ENCODE measurements at places on chromosomes 5 and 9. TPM values are rescaled to one million over a fixed set of nuclear protein-coding genes. Genes with fewer than 3 reads are reported as not detected.

TLR4 gene
- total RNA-seq = 10.0 TPM

ERP44 gene
- total RNA-seq = 28.1 TPM

ACTBL2 gene
- total RNA-seq = not detected

ZNF608 gene
- 58.8 TPM for total RNA-seq

AHRR gene
- total RNA-seq = 1.4 TPM

C5orf46 gene
- total RNA-seq = not detected

DAB2 gene
- 0.40 TPM for total RNA-seq

ARID3C gene
- total RNA-seq = 0.44 TPM

SPATA31C1 gene
- total RNA-seq = not detected

AMBP gene
- not detected for total RNA-seq

SOX30 gene
- total RNA-seq = 0.29 TPM

PIP5KL1 gene
- total RNA-seq = 4.4 TPM

PCDHB12 gene
- total RNA-seq = not detected

TAF1L gene
- not detected for total RNA-seq

NEURL1B gene
- total RNA-seq = 0.30 TPM

C9 gene
- total RNA-seq = not detected

F2R gene
- total RNA-seq = 0.08 TPM

SLC34A3 gene
- not detected for total RNA-seq

SPATA24 gene
- 9.4 TPM for total RNA-seq

CDC20B gene
- total RNA-seq = not detected

CSF1R gene
- not detected for total RNA-seq

SAPCD2 gene
- 51.4 TPM for total RNA-seq

BAG1 gene
- 86.0 TPM for total RNA-seq

RNF208 gene
- total RNA-seq = 4.4 TPM

GLE1 gene
- total RNA-seq = 45.2 TPM

PHPT1 gene
- total RNA-seq = 49.9 TPM

SLC6A3 gene
- total RNA-seq = not detected

KIF24 gene
- 13.9 TPM for total RNA-seq

PRRX2 gene
- not detected for total RNA-seq

DOCK2 gene
- 196 TPM for total RNA-seq
